ENCODE measurements at places on chromosomes 5 and 9.

- DNase-seq = no peak
These were observed 22.4 kb downstream of the CXXC5 start for GRCh38 chr5:139670369-139671095.

DNA sequence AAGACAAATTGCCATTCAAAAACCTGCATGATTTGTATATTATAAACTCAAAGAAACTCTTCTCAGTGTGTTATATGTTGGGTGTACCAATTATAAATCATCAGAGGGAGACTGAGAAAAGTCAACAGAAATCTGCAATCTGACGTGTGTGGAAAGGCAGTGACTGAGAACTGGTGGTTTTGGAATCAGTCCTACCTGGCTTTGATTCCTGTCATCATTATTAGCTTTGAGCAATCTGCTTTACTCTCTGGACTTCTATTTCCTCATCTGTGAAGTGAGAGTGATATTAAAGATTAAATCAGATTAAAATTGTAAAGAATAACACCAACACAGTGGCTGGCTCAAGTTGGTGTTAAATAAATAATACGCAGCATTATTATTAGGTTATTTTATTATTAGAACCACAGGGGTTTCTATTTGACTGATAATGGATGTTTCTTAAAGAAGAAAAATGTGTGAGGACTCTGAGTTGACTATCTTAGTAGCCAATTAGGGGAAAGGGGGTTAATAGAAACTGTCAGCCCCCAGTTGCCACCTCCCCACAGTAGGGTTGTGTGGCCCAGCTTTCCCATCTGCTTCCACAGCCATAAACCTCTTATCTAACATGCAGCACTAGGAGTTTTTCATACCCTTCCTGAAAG lies 59.6 kb downstream of the SNCAIP start:
- DNase-seq = no peak

DNA sequence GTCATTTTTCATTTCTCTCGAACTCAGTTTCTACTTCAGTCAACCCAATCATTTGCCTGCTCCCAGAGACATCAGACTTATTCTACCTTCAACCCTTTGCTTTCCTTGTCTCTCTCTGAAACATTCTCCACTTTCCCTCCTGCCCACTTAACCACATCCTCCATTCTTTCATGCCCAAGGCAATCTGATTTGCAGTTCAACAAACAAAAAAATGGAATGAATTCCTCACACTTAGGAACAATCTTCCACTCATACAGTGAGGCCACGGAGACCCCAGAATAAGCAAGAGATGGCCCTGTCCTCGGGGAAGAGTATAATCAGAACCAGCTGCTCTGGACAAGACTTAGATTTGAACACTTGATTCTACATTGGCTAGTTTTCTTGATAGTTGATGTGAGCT lies 180.5 kb downstream of the RFK start:
- no peak for DNase-seq

GRCh38 chr5:158999339-158999738 lies 100.4 kb downstream of the EBF1 start:
- no peak for DNase-seq

DNA sequence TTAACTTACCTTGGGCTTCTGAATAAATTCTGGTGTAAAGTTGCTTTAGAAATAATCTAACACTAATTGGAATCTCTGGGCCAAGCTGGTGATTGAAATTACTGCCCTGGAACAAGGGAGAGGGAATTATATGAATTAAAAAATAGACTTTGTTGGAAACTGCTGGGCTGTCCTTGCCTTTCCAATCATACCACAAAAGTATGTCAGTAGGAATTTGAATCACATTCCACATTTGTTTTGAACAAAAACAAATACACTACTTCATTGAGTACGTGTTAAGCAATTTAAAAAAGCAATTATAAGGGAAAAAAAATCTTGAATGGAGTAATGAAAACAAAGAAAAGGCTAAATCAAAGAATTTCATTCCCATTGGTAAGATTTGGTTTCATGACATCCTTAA lies 102.5 kb upstream of the SREK1 start:
- no peak for DNase-seq

- no peak for DNase-seq
These were observed 30.8 kb upstream of the SARDH start for GRCh38 chr9:133768859-133769510.

GRCh38 chr5:154483654-154484392 lies 5.8 kb upstream of the HAND1 start:
- DNase-seq = no peak

All from kidney capillary endothelial cell (primary cell).